Activated naive CD4-positive, alpha-beta T cell treated with Interleukin-2 at 50 U/mL for 16 hours (primary cell): ENCODE measurements at places on chromosomes 1 and 21.
A peak's percentile ranks its signal among the peaks of the same experiment; 100 is the strongest.

- peak; percentile 47 for DNase-seq
Measured at GRCh38 chr1:7070389-7071029, 285.3 kb downstream of the CAMTA1 start.

- no peak for DNase-seq
Measured at GRCh38 chr1:192817246-192817645, 8.4 kb downstream of the RGS2 start.

GRCh38 chr1:5189384-5189783 lies 535.0 kb downstream of the AJAP1 start:
- DNase-seq = no peak

DNA sequence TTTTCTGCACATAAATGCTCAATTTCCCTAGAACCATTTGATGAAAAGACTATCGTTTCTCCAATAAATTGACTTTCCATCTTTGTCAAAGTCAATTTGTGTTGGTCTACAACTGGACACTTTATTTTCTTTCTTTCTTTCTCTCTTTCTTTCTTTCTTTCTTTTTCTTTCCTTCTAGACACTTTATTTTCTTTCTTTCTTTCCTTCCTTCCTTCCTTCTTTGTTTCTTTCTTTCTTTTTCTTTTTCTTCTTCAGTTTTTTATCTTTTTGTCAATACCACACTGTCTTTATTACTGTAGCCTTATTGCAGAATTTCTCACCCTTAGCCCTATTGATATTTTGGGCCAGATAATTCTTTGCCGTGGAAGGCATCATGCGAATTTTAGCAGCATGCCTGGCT lies 73.5 kb downstream of the FASLG start:
- DNase-seq = no peak

- DNase-seq = no peak
Measured at GRCh38 chr21:38181096-38181495, 75.7 kb upstream of the KCNJ15 start.

- no peak for DNase-seq
Measured at GRCh38 chr1:41700581-41700980, 216.1 kb upstream of the EDN2 start.

GRCh38 chr1:32239337-32239736 lies 7.7 kb upstream of the FAM167B start:
- no peak for DNase-seq
